ENCODE measurements at places on chromosomes 7 and 10. TPM values are rescaled to one million over a fixed set of nuclear protein-coding genes. Genes with fewer than 3 reads are reported as not detected.

The CALML3 gene
- polyA plus RNA-seq = 330 TPM

The ZNF680 gene
- 2.1 TPM for polyA plus RNA-seq

The C10orf105 gene
- 0.02 TPM for polyA plus RNA-seq

The EVX1 gene
- not detected for polyA plus RNA-seq

The NODAL gene
- 0.20 TPM for polyA plus RNA-seq

Data from esophagus (tissue), 2 donors.